8988T (cell line): ENCODE measurements at places on chromosomes 3 and 15.

GRCh38 chr15:79657722-79658121 lies 225.6 kb downstream of the MINAR1 start:
- no peak for DNase-seq

DNA sequence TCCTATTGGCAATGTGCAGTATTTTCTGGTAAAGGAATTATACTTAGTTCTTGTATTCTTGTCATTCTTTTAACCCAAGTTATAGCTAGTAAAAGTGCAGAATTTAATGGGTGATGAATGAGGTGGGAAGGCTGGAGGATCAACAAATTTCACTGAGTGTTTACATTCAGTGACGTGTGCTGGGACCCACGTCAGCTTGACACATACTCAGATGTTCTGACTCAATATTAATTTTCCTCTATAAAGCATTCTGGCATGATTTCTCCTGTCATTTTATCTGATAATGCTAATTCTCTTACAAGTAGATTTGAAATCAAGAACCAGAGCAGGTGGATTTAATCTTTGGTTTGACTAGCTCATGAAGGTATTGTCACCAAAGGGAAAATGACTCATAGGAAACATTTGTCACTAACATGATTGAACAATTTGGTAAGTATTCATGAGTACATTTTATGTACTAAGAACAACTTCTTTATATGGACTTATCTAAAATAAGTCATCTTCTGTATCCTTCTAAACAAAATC lies 71.0 kb upstream of the SYNPR start:
- no peak for DNase-seq

DNA sequence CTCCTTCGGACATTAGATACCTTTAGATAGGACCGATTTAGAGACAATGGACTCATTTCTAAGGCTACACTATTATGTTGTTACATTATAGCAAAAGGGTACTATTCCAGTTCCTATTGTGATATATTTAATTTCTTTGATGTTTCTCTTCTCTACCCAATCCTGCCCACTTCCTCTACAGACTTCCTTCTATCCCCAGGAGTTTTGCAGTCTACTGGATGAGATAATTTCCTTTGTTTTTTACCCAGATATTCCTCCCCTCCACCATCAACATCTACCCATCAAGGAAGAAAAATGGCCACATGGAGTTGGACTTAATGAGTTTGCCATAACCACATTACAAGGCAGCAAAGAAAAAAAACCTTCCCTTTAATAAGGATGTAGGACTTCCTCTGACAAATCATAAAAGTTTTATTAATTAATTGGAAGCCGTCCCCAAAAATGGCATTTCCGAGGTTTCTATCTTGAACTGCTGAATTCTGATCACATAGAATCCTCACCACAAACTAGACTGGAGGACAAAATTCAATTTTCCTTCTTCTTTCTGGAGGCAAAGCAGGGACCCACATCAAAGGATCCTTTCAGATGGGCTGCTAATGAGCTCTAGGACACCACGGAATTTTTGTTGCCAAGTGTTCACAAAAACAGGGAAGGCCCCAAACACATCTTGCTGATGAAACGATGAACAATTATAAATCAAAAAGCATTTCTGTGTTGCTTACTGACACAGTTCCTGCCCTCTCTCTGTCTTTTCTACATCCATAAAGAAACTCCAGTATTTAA lies 33.4 kb downstream of the FRMD4B start:
- DNase-seq: no peak

DNA sequence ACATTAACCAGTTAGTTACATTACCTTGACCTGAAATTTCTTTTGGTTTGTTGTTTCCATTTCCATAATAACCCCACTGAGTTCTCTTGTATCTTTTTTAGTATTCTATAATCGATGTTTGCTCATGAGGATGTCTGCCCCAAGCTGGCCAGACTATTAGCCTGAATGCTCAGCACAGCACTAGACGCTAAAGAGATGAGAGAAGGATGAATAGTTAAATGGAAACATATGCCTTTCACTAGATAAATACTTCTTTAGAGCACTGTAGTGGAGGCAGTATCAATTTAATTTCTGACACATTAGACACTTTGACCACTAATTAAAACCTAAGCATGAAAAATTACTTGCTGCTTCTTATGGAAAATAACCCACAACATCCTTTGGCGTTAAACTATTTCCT lies 654.9 kb upstream of the KCNMB2 start:
- no peak for DNase-seq

DNA sequence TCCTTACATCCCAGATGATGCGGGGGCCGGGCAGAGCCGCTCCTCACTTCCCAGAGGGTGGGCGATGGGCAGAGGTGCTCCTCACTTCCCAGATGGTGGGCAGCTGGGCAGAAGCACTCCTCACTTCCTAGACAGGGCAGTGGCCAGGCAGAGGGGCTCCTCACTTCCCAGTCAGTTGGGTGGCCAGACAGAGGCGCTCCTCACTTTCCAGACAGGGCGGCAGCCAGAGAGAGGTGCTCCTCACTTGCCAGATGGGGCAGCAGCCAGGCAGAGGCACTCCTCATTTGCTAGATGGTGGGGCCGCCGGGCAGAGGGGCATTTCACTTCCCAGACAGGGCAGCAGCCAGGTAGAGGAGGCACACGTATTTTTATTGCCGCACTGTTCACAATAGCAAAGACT lies 622.0 kb upstream of the KCNMB2 start:
- no peak for DNase-seq

- DNase-seq: no peak
Measured at GRCh38 chr3:45113625-45114050, 32.5 kb downstream of the CDCP1 start.

DNA sequence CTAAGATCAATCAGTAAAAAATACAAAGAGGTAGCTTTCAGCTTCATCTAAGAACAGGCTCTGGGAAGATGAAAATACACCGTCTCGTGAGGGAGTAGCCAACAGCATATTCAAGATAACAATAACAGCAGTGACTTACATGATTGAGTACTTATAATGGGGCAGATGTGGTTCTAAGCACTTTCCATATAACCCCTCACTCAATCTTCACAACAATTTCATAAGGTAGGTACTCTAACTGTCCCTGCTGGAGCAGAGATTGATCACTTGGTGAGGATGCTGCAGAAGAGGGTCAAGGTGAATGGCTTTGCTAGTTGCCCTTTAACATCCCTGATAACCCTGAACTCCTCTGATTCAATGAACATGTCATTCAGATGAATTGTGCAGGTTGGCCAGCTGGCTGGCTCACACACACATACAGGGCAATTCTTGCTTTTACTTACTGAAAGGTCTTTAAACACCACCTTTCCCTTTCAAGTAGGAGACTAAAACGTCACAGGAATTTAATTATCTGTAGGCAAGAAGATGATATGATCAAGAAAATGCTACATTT lies 984.2 kb upstream of the CFAP20DC start:
- DNase-seq: no peak

GRCh38 chr3:169237201-169237600 lies 426.3 kb downstream of the MECOM start:
- DNase-seq: no peak

DNA sequence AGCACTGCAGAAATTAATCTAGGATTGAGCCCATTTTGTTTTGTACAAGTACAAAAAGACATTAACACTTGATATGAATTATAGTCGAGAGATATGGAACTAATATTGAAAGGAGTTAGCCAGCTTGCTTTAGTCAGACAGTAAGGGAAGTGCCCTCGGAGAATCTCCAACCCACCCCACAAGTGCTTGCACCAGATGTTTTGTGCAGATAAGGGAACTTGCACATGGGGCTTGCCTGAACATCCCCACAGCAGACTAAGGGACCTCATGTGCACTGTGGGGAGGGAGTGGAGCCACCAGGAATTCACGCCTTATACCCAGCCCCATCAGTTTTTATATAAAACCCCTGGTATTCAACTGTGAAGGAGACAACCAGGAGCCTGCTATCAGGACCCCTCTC lies 122.3 kb downstream of the EFHB start:
- no peak for DNase-seq

GRCh38 chr3:143002727-143003126 lies 1.4 kb downstream of the U2SURP start:
- DNase-seq: no peak

GRCh38 chr3:71585887-71586809 lies 2.6 kb upstream of the FOXP1 start:
- no peak for DNase-seq

- no peak for DNase-seq
Measured at GRCh38 chr3:40620151-40620550, 95.4 kb downstream of the ZNF621 start.

GRCh38 chr3:161322781-161323568 lies 48.3 kb downstream of the SPTSSB start:
- DNase-seq: no peak

- no peak for DNase-seq
Measured at GRCh38 chr3:46501702-46502101, 3.9 kb downstream of the RTP3 start.

DNA sequence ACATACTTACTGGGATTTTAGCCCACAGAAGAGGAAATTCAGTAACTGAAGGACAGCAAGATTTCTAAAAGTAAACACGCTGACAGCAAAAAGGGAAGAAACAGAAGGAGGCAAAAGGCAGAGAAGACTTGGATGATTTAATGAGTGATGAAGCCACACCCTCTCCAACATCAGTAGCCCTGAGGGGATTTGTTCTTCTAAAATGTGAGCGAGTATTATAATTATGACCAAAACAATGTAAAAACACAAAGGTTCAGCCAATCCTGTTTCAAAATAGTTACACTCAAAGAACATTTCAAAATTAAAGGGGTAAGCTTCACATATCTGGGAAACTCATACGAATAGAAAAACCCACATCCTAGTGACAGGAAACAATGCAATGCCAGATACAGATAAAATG lies 25.0 kb downstream of the MCCC1 start:
- DNase-seq: no peak

DNA sequence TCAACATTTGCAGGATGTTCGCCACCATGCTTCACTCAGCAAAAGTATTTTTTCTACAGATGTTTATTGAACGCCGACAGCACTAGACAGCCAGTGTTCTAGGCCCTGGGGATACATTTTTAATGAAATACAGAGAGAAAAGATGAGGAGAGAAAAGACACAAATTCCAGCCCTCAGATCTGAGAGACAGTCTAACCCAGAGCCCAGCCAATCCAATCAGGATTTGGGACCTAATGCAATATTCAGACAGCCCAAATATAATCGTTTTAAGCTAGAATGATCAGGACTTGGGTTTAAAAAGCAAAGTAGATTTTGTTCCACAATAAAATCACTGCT lies 174.8 kb downstream of the SLCO3A1 start:
- DNase-seq: no peak

DNA sequence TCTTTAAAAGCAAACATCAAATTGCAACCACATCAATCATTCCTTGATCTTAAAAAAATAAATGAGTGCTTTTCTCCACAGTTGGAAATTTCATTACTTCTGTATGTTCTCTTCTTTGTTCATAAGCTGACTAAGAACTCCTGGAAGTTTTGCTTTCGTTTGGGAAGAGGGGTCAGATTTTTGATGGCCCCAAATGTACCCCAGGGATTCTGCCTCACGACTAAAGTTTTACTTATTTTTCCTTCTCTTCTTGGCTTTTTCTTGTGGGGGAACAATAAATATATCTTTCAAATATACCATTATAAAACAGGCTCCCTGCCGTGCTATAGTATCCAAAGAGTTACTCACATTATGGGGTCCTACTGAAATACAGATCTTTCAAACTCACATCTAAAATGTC lies 215.0 kb upstream of the CDIN1 start:
- DNase-seq: no peak

DNA sequence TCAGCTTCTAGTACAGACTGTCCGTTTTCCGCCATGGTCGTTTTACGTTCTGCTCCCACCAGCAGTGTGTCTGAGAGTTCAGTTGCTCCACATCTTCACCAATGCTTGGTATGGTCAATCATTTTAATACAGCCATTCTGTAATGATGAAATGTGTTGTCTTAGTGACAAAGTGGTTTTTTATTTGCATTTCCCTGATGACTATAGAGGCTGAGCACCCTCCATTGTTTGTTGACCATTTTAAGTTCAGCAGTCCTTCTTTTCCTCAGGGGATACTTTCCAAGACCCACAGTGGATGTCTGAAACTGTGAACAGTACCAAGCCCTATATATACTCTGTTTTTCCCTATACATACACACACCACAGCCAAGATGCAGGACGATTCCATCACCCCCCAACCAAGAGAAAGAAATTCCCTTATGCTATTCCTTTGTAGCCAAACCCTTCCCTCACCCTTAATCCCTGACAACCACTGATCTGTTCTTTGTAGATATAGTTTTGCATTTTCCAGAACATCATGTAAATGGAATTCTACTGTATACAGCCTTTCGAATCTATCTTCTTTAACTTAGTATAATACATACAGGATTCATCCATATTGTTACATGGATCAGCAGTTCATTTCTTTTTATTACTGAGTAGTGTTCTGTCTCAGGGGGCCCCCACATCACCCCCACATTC lies 55.9 kb downstream of the C3orf20 start:
- DNase-seq: no peak

DNA sequence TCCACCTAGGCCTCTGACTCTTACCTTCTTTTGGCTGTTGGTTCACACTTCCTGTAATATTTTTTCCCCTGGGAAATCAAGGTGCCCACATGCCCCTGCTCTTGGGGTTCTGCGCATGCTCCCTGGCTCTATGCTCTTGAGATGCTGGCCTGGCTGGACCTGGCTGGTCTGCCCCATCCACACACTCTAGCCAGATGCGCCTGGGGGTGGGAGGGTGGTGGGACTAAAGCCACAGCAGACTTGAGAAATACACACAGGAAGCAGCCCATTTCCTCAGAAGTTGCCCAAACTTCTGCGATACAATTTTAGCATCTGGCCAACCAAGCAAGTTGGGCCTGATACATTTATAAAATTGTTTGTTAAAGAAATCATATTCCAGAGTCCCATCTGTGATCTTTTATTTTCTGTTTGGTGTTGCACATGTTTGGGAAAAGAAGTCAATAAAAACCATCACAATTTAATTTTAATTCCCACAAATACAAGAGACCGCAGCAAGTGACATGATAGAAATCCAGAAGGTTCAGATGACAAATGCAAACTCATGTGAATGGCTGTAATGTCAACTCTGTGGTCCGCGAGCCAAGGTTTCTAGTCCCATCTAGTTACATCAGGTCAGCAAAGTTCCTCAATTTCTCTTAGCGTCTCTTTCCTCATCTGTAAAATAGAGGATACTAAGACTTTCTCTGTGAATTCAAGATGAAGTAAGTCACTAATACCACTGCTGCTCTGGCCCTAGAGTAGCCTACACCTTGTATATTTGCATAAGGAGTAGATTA lies 55.9 kb upstream of the MEF2A start:
- no peak for DNase-seq

- DNase-seq: no peak
Measured at GRCh38 chr3:189202106-189202505, 30.3 kb downstream of the TPRG1 start.

GRCh38 chr3:37163262-37164015 lies 10.9 kb downstream of the LRRFIP2 start:
- no peak for DNase-seq
